ENCODE measurements at places on chromosomes 7 and 10.

- DNase-seq = no peak
Observed at GRCh38 chr10:129023082-129023481, 444.0 kb upstream of the MGMT start.

DNA sequence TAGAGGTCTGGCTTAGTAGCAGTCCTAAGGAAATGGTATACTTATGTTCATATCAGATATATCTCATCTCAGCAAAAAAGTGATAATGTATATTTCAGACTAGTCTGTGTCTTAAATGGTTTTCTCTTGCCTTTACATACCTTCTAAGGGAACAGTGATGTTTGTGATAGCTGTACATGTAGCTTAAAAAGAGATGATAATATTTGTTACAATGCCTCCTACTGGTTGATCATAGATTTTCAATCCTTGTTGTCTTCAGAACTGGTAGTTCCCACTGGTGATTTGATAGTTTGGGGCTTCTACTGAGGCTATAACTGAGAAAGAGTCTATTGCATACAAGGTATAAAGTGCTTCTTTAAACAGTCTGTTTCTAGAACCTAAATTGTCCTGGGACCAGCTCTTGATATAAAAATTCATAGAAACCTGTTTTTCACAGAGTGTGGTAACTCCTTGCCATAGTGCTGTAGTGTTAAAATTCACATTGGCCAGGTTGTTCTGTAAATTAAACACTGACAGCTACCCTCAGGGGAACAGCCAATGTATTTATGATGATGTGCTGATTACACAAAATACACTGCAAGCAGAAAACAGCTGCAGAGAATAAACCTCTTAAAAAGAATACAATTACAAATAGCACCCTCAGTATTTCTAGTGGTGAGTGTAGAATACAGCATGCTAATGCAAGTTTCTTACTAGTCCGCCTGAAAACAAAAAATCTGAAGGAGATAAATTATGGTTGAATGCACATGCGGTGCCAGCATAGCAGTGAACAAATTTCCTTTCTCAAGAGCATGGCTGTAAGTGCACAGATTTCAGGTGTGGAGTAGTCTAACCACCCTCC, 90.3 kb downstream of the BTRC start:
- no peak for DNase-seq

DNA sequence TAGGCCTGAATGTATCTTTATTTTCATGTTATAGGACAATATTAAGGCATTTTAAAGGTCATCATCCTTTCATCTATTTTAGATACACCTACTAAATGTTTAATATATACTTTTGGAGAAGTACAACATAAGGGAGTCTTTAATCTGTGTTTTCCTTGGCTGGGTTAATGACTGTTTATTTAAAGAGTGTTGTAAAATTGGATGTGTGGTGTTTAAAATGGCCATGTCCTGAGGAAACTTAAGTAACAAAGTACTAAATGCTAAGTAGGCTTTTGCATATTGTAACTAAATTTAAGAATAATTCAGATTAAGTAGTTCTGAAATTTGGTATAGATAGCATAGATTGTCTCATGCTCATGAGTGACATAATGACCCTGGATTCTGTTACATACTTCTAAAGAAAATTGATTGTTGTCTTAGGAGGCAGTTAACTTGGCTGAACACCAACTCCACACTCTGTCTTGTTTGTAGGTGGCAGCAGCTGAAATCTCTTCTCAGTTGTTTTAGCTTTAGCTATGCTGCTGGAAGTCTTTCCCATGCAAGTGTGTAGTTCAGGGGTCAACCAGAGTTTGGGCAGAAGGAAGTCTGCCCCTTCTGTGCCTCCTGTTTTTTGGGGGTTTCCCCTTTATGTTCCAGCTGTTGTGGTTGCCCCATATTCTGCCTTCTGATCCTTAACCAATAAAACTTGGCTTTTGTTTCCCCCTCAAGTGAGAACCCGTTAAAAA, 29.2 kb downstream of the DLD start:
- DNase-seq = no peak

- no peak for DNase-seq
Observed at GRCh38 chr10:95499482-95499989, 61.6 kb downstream of the SORBS1 start.

GRCh38 chr7:96266580-96266979, 55.3 kb downstream of the SLC25A13 start:
- DNase-seq = no peak

GRCh38 chr7:47497367-47498096, 84.4 kb downstream of the TNS3 start:
- DNase-seq = no peak

DNA sequence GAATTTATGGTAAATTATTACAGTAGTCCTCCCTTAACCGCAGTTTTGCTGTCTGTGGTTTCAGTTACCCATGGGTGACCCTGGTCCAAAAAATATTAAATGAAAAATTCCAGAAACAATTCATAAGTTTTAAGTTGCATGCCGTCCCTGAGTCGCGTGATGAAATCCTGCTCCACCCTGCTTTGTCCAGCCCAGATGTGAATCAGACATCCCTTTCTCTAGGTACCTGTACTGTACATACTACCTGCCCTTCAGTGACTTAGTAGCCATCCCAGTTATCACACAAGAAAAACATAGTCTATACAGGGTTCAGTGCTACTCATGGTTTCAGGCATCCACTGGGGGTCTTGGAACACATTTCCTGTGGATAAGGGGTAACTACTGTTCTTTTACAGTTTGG, 20.5 kb upstream of the RHEB start:
- DNase-seq = no peak

DNA sequence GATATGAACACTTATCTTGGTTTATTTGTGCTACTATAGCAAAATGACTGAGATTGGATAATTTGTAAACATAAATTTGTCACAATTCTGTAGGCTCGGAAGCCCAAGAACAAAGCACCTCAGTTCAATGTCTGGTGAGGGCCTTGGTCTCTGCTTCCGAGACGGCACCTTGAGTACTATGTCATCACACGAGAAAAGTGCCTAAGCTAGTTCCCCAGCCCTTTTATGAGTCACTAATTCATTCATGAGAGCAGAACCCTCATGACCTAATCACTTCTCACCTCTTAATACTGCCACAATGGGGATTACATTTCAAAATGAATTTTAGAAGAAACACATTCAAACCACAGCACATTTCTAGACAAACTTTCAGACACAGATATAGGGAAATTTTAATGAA, 52.0 kb upstream of the PRSS1 start:
- DNase-seq = no peak

GRCh38 chr7:120395526-120396019, 122.6 kb downstream of the KCND2 start:
- DNase-seq = no peak

- no peak for DNase-seq
Observed at GRCh38 chr7:37336259-37336658, 112.4 kb downstream of the ELMO1 start.

DNA sequence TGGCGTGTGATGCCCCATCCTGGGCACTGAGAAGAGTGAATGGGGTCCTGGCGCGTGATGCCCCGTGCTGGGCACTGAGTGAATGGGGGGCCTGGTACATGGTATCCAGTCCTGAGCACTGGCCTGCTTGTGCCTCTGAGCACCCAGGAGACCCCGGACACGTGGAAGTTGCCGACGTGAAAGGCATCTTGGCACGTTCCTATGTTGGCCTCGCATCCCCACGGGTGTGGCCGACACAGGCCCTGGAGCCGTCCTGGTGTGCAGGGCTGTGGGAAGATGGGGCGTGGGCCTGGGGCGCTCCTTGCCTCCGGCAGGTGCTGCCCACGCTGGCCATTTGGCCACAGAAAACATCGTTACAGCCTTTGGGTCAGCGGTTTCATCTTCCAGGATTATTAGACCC, 35.5 kb downstream of the CFAP46 start:
- no peak for DNase-seq

- peak; percentile 8 for DNase-seq
Observed at GRCh38 chr10:117541909-117542705, 439 bp upstream of the EMX2 start.

- no peak for DNase-seq
Observed at GRCh38 chr10:108561649-108562048, 1361.7 kb downstream of the XPNPEP1 start.

GRCh38 chr10:14191407-14191806, 139.3 kb downstream of the FRMD4A start:
- DNase-seq = no peak

- no peak for DNase-seq
Observed at GRCh38 chr10:128092454-128092853, 33.8 kb downstream of the MKI67 start.

GRCh38 chr10:70466951-70467350, 11.6 kb upstream of the PALD1 start:
- no peak for DNase-seq

DNA sequence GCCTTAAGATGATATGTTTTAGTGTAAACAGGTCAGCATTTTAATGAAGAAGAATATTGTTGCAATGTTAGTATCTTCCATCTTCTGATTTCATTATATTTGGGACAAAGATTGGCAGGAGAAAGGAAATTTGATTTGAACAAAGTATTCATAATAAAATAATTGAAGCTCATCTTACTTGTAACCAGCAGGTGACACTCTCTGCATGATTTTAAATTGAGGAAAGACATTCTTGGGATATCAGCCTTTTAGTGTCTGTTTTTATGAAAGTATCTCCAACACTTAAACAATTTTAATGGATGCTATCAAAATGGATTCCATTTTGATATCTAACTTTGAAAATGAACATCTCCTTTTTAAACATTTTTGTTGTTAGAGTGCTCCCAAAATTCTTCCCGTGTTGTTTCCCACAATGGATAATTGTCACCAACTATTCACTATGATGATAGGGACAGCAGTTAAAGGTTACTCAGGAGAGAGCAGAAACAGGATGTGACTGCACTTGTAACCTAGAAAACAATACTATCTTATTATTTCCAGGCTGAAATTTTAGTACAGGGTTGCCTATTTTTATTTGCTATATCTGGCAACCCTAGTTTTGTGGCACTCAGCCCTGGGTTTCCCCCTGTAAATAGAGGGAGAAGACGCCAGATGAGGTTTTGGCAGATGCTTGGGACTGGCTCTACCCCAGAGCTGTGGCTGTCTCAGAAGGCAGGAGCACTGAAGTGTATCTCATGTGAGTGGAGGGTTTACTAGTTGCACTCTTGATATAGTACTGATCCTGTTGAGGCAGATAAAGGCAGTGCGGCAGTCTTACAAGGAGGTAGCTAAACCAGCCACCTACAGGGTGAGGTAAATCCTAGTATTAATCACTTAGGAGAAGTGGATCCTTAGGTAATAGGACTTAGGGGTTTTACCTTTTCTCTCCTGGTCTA, 31.0 kb upstream of the ABCB4 start:
- DNase-seq = no peak

DNA sequence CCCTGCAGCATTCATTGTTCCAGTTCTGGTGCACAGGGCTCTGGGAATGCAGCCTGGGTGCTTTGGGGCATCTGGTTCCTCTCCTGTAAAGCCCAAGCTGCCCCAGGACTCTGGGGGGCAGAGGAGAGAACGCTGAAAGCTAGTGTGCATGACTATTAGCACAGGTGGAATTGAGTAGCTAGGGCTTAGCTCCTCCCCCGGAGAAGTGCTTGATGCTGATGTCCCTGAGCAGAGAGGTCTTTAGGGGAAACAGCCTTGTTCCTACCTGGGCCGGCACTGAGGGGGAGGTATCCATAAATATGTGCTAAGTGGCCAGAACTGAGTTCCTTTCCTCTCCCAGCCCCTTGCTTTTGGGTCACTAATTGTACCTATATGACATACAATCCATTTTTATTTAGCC, 3.9 kb downstream of the ADCY1 start:
- DNase-seq = no peak

- no peak for DNase-seq
Observed at GRCh38 chr10:10994360-10994759, 23.3 kb upstream of the CELF2 start.

- DNase-seq = no peak
Observed at GRCh38 chr10:36778651-36779050, 346.7 kb upstream of the ANKRD30A start.

DNA sequence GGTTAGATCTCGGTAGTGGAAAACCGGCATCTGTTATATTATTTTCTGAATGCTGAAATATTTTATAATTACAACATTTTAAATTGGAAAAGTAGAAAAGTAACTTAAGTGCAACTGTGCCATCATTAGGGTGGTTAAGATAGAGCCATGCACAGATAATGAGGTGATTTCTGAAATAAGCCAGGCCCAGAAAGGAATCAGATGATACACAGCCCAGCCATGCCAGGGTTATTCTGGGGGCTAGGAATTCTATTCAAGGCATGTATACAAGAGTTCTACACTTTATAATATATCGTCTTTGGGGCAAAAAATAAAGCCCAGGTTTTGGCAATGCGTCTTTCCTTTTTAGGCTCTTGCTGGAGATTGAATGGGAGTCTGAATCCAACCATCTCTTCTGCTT, 128.7 kb downstream of the ITGB8 start:
- no peak for DNase-seq

DNA sequence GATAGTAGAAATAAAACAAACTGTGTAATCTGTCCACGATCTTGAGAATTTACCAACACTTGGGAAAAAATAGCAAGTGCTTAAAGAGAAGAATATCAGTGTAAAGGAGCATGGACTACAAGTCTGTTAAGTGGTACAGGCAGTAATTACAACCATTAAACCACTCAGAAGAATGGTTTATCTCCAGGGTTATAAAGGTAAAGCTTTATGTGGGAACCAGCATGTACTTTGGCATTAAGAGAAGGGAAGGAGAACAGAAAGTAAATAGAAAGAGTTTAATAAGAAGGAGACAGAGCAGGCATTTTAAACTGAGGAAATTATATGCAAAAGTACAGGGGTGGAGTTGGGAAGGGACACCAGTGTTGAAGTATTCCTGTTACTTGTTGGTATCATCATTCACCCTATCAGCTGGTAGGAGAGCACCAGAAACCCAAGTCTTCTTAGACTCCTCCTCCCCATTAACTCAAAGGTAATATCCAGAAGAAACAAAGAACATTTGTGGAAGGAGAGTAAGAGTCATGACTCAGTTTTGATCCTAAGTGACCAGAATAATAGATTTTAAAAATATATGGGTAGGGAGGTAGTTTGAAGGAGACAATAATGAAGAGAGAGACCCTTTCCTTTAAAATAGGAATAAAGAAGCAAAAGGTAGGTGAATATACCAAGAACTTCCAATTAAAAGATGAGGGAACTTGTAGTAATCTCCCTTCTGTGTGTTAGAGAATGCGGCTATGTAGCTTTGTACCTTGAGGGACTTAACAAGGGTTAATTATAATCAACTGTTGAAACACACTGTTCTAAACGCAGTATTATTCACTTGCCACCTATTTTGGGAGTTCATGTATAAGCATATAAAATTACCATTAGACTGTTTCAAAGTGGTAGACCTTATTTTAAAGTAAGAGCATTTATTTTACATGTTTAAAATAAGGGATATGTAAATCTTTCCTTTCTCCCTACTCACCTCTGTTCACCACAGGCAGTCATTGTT, 92.1 kb upstream of the STRIP2 start:
- DNase-seq = no peak

DNA sequence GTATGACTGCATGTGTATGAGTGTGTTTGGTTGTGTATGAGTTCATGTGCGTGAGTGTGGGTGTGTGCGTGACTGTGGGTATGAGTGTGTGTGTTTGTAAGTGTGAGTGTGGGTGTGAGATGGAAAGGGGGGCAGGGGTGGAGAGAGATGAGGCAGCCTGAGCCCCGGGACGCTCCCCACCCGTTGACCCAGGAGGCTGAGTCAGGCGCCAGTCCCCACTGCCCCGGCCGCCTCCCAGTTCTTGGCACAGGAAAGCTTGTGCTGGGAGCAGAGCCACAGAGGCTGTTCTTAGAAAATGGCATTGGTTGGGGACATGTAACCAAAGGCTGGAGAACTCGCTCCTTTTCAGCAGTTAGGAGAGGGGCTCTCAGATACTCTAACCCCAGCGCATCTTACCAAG, 27.8 kb upstream of the NUB1 start:
- DNase-seq = no peak

GRCh38 chr10:6990891-6991290, 410.8 kb upstream of the PRKCQ start:
- DNase-seq = no peak

- peak; percentile 36 for DNase-seq
Observed at GRCh38 chr7:74061840-74062539, 21.6 kb upstream of the LIMK1 start.

All from epithelial cell of prostate (primary cell).